ENCODE measurements at places on chromosomes 2 and 18.
A peak's percentile ranks its signal among the peaks of the same experiment; 100 is the strongest.

GRCh38 chr18:61851940-61852451 lies 40.8 kb downstream of the RNF152 start:
- no peak for DNase-seq

DNA sequence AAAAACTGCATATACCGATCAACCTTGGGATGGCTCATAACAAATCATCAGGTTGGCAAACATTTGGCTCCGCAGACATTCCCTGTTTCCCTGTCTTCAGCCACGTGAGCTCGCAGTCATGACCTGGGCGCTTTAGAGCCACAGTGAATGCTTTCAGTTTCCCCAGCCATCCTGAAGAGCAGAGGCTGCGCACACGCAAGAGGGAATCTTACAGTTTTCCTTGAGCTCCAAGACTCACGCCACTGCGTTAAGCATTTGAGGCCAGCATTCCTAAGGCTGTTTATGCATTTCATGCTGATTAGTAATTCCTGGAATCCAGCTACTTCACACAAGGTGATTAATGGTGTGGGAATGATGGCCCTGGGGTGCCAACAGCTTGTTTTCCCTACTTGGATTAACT lies 95.1 kb downstream of the MTCL1 start:
- DNase-seq = no peak

- no peak for DNase-seq
Observed at GRCh38 chr2:27904405-27904665, 13.8 kb downstream of the BABAM2 start.

- peak; percentile 81 for DNase-seq
Observed at GRCh38 chr2:84223191-84223590, 235.9 kb downstream of the SUCLG1 start.

DNA sequence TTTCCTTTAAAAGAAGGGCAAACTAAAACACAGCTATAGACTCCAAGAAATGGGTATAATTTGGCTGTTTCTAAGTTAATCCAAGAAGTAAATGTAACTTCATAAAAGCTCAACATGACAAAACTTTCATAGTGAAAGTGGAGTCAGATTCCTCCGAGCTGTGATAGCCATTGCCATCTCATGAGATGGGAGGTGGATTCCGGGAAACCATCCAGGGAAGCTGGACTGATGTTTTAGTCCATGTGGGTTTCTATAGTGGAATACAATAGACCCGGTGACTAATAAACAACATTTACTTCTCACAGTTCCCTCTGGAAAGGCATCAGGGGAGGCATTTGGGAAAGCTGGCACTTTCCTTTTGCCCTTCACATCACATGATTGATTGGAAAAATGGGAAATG lies 10.0 kb upstream of the LAPTM4A start:
- DNase-seq = no peak

GRCh38 chr18:49632588-49632987 lies 70.7 kb downstream of the LIPG start:
- DNase-seq = no peak

- DNase-seq = no peak
Observed at GRCh38 chr2:162057426-162057825, 16.6 kb downstream of the DPP4 start.

- DNase-seq = no peak
Observed at GRCh38 chr2:231528636-231529030, 1.6 kb downstream of the NMUR1 start.

All from MM.1S (cell line).